ENCODE measurements at places on chromosomes 3 and 15. TPM values are rescaled to one million over a fixed set of nuclear protein-coding genes. Genes with fewer than 3 reads are reported as not detected.

- peaks cover 18% of the 10 kb centered on the region for H3K4me1 ChIP-seq
- H3K36me3 ChIP-seq: no peaks in the 10 kb centered on the region
- H3K27ac ChIP-seq: no peak overlapping the region
- no peak overlapping the region for H3K4me3 ChIP-seq
Observed at GRCh38 chr3:57230006-57230405, 2.5 kb downstream of the APPL1 start.

DNA sequence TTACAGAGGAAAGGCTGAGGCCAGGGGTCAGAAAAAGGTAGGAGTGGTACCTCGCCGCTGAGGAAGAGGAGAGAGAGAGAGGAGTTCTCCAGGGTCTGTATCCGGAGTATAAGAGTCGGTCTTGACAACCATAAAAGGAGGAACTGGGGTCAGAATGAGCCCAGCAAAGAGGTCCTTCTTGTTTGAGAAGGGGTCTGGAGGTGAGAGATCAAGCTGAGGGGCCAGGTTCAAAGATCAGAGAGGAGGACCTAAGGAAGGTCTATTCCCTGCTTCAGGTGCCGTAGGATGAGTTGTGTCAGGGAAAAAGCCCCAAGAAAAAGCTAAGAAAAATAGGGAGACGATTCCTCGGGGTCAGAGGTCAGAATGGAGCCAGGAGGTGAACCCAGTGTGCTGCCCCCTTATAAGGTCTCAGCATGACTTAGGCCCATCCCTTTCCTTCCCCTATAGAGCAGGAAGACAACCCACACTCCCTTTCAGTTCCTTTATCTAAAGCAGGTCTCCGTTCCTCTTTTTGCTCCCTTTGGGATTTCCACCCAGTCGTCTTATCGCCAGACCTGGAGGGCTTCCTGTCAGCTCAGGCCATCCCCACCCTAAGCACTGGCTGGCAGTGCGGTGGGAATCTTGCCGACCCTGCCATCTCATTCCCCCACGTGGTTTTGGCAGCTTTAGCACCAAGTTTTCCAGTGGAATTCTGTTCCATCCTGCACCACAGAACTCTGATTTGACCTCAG, 651 bp downstream of the MTMR14 start:
- H3K4me3 ChIP-seq: peak overlapping the region; percentile 97
- no peaks in the 10 kb centered on the region for H3K27me3 ChIP-seq
- peaks cover 9% of the 10 kb centered on the region for H3K36me3 ChIP-seq
- DNase-seq: no peak

DNA sequence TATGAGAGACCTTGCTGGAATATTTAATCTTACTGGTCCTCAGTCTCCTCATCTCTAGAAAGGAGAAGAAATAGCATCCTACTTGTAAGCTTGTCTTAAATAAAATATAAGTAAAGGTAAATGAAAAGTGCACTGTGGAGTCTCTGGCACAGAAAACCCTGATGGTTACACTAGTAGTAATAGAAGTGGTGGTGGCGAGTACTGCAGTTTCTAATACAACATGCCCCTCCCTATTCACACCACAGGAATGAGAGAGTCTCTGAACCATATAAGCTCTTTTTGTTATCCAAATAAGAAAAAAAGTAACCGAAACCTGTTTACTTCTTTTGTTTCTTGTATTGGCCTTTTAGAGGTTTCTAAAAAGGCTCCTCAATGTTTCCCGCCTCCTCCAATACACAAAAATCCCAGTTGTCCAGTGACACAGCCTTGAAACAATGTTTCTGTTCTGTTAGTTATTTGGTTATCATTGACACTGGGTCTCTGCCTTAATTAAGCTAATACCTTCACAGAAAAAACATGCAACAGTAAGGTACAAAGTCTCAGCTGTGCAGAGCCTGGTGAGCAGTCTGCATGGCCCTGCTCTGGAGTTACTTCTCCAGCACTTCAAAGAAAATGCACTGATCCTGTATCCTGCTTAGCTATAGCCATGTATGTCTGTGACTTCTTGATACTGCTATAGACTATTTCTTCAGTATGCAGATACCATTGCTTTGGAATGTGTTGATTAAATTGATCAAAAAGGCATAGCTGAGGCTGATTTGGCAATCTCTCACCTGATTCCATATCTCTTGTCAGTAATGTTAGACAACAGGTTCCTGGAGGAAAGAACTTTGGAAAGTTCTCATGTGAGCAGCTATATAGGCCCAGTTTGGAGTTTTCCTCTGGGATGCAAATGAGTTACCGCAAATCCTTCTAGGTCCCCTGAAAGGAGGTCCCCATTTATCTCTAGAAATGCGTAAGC, 315.6 kb upstream of the IL12A start:
- H3K27ac ChIP-seq: no peak overlapping the region
- H3K27me3 ChIP-seq: no peaks in the 10 kb centered on the region
- DNase-seq: no peak
- H3K36me3 ChIP-seq: no peaks in the 10 kb centered on the region

GRCh38 chr15:39767921-39768320, 14.7 kb downstream of the FSIP1 start:
- H3K27ac ChIP-seq: no peak overlapping the region
- H3K36me3 ChIP-seq: no peaks in the 10 kb centered on the region
- DNase-seq: no peak
- H3K27me3 ChIP-seq: no peaks in the 10 kb centered on the region

MUC13 gene
- not detected for total RNA-seq

SERINC4 gene
- not detected for total RNA-seq

DNA sequence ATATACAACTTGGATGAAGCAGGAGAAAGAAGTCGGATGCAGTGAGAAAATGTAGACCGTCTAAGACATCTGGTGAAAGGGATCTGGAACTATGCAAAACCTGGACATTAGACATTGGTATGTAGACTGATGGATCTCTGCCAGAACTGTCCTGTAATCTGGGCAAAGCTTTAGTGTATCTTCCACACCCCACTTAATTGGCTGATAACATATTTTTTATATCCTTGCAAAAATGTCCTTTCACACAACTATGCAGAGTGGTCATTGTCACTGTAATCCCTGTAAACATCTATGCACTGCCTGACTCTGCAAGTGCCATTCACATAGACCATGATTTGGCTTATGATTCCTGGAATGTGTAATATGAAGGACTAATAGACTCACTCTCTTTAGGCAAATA, 163.1 kb downstream of the TUSC7 start:
- H3K4me3 ChIP-seq: no peak overlapping the region
- no peak for DNase-seq
- H3K4me1 ChIP-seq: no peaks in the 10 kb centered on the region
- H3K27me3 ChIP-seq: no peaks in the 10 kb centered on the region
- H3K36me3 ChIP-seq: no peaks in the 10 kb centered on the region

CHCHD6 gene
- total RNA-seq: 21.1 TPM

DNA sequence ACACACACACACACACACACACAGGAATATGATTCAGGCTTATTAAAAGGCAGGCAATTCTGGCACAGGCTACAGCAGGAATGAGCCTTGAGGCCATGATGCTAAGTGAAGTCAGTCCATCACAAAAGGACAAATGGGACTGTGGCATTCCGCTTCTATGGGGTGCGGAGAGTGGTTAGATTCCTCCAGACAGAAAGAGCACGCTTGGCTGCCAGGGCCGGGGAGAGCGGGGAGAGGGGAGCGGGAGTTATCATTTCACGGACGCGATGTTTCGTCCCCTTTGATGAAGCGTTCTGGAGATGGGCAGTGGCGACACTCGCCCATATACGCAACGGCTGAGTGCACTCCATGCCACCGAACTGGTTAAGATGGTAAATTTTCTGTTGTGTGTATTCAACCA, 58.5 kb upstream of the FAM174B start:
- peaks cover 10% of the 10 kb centered on the region for H3K4me1 ChIP-seq
- no peaks in the 10 kb centered on the region for H3K36me3 ChIP-seq
- H3K27ac ChIP-seq: no peak overlapping the region

GRCh38 chr3:82736696-82737277, 975.3 kb upstream of the GBE1 start:
- no peak overlapping the region for H3K27ac ChIP-seq
- no peak overlapping the region for H3K4me3 ChIP-seq
- no peaks in the 10 kb centered on the region for H3K36me3 ChIP-seq
- DNase-seq: no peak

GRCh38 chr3:64677961-64678716, 9.7 kb downstream of the ADAMTS9 start:
- no peaks in the 10 kb centered on the region for H3K36me3 ChIP-seq
- no peak for DNase-seq
- H3K27ac ChIP-seq: no peak overlapping the region
- H3K4me3 ChIP-seq: no peak overlapping the region
- H3K4me1 ChIP-seq: peaks cover 4% of the 10 kb centered on the region
- no peaks in the 10 kb centered on the region for H3K27me3 ChIP-seq

- H3K4me3 ChIP-seq: no peak overlapping the region
- no peaks in the 10 kb centered on the region for H3K36me3 ChIP-seq
- H3K27me3 ChIP-seq: peaks cover 90% of the 10 kb centered on the region
- H3K27ac ChIP-seq: no peak overlapping the region
- no peaks in the 10 kb centered on the region for H3K4me1 ChIP-seq
Observed at GRCh38 chr15:89374086-89374981, 39.7 kb upstream of the POLG start.

- no peaks in the 10 kb centered on the region for H3K27me3 ChIP-seq
- H3K4me1 ChIP-seq: no peaks in the 10 kb centered on the region
- H3K27ac ChIP-seq: peak overlapping the region; percentile 84
- DNase-seq: peak; percentile 36
- H3K4me3 ChIP-seq: peak overlapping the region; percentile 79
Observed at GRCh38 chr3:111979434-111980038, 710 bp downstream of the ABHD10 start.

GRCh38 chr15:69994429-69995205, 103.1 kb downstream of the TLE3 start:
- H3K36me3 ChIP-seq: no peaks in the 10 kb centered on the region
- H3K4me3 ChIP-seq: no peak overlapping the region

SI gene
- total RNA-seq: not detected

CD80 gene
- total RNA-seq: not detected

DNA sequence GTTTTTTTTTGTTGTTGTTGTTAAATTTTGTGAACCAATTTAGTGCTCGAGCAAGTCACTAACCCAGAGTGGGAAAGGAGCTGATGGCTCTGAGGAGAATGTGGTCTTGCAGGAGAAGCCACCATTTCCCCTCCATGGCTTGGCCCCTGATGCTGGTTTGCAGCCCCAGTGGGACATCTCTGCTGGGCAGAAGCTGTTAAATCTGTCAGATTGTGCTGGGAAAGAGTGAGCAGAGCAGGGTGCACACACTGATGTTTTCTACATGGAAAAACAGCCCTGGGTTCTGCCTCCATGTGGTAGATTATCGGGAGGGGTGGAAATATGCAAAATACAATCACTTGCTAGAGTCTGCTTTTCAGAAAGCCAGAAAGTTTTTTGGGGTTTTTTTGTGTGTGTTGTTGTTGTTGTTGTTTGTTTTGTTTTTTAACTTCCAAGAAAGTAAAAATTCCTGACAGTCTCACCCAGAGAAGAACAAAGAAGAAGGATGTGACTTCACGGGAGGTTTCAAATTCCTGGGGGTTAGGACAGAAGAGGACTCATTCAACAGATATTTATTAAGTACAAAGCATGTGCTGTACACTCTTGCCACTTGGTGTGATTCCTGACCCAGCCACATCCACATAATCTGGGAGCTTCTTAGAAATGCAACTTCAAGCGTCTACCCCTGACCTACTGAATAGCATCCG, 133.7 kb downstream of the FOXB1 start:
- H3K36me3 ChIP-seq: no peaks in the 10 kb centered on the region
- no peaks in the 10 kb centered on the region for H3K27me3 ChIP-seq
- peak overlapping the region; percentile 24 for H3K27ac ChIP-seq
- peaks cover 9% of the 10 kb centered on the region for H3K4me1 ChIP-seq

DNA sequence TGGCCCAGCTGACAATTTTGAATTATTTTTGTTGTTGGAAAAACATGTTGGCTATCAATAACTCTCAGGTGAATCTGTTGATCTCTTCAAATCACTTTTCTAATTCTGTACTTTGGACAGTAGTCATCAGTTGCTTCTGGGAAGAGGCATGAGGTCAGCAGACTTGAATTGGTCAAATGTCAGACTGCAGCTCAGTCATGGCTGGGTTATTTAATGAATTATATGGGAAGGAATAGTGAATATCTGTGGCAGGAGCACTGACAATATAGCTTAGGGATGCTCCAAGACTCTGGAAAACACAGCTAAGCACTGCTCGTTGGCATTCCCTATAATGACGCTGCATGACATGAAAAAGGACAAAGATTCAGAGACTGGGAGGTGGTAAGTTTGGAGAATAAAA, 98.8 kb upstream of the GAP43 start:
- no peak overlapping the region for H3K4me3 ChIP-seq
- DNase-seq: no peak
- H3K36me3 ChIP-seq: no peaks in the 10 kb centered on the region
- no peaks in the 10 kb centered on the region for H3K4me1 ChIP-seq

GRCh38 chr3:22779737-22780136, 423.4 kb upstream of the UBE2E2 start:
- DNase-seq: no peak
- H3K27me3 ChIP-seq: no peaks in the 10 kb centered on the region
- H3K36me3 ChIP-seq: no peaks in the 10 kb centered on the region
- no peaks in the 10 kb centered on the region for H3K4me1 ChIP-seq
- H3K4me3 ChIP-seq: no peak overlapping the region

DNA sequence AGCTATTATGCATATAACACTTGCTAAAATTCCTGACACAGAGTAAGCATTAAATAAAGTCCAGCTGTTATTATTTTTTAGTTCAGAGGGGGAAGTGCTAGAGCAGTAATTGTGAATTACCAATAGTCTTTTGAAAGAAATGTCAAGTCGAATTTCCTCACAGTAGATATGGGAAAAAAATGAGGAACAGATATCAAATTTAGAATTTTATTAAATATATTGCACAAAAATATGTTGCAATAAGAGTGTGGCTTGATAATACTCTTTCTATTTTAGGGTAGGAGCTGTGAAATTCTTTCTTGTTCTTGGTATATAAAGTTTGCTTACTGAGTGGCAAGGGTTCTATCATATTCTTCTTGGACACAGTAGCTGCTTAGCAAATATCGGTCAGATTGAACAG, 181.3 kb downstream of the NFKBIZ start:
- no peak overlapping the region for H3K4me3 ChIP-seq
- H3K27ac ChIP-seq: no peak overlapping the region
- DNase-seq: no peak
- H3K4me1 ChIP-seq: no peaks in the 10 kb centered on the region
- no peaks in the 10 kb centered on the region for H3K27me3 ChIP-seq
- no peaks in the 10 kb centered on the region for H3K36me3 ChIP-seq

DNA sequence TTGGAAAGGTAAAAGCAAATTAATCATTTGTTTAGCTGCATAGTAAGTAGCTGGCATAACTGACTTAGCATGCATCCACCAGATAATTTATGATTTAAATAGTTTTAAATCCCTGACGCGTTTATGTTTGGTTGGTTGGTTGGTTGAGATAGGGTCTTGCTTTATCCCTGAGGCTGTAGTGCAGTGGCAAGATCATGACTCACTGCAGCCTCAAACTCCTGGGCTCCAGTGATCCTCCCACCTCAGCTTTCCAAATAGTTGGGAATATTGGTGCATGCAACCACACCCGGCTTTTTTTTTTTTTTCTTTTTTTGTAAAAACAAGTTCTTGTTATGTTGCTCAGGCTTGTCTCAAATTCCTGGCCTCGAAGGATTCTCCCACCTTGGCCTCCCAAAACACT, 263.4 kb downstream of the MCTP2 start:
- H3K27me3 ChIP-seq: no peaks in the 10 kb centered on the region
- no peaks in the 10 kb centered on the region for H3K4me1 ChIP-seq
- no peaks in the 10 kb centered on the region for H3K36me3 ChIP-seq
- H3K4me3 ChIP-seq: no peak overlapping the region
- no peak for DNase-seq
